NCI-H1417 treated with DMSO at 0.1 percent for 48 hours (cell line): ENCODE measurements at places on chromosomes 11 and 22.

GRCh38 chr11:120128392-120129119 is 9.4 kb downstream of the TRIM29 start:
- DNase-seq = no peak

DNA sequence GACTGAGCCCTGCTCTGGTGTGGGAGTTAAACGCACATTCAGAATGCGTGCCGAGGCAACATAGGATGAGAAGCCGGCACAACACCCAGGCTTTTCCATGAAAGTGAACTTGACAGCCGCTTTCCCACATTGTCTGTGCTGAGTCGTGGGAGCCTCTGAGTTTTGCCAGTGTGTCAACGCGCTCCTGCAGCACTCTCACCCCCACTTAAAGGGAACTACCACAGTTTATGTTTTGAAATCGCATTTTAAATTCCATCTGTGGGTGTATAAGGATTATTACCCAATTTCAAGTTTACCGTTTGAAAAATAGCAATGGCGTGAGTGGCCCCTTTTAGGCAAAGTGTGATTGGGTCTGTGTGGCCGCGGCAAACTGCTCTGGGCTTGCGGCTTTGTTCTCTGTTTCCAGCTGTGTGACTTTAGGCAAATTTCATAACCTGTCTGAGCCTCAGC is 81.5 kb downstream of the FBLN1 start:
- DNase-seq = no peak

GRCh38 chr22:42326801-42327200 is 56.3 kb upstream of the TCF20 start:
- DNase-seq = no peak

- DNase-seq = no peak
Measured at GRCh38 chr22:29369460-29369859, 18.9 kb downstream of the AP1B1 start.

GRCh38 chr11:104090767-104091166 is 54.3 kb downstream of the DDI1 start:
- DNase-seq = no peak

DNA sequence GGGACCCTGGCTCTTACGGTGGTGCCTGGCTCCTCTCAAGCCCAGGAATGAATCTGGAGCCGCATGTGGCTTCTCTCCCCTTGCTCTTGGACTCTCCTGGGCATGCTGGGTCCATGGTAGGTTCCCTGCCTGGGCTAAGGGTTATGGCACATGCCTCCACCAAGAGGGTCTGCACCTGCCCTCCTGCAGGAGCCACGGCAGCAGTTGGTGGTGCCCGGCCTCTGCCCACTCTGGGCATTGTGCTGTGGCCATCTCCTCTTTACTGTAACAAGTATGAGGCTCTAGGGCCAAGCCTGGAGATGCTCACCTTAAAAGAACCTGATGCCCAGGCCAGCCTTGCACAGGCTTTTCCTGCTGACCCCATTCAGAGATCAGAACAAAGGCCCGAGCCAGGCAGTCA is 104.0 kb upstream of the PITPNB start:
- DNase-seq = no peak

GRCh38 chr22:31347251-31348008 is 1.3 kb upstream of the PATZ1 start:
- no peak for DNase-seq

DNA sequence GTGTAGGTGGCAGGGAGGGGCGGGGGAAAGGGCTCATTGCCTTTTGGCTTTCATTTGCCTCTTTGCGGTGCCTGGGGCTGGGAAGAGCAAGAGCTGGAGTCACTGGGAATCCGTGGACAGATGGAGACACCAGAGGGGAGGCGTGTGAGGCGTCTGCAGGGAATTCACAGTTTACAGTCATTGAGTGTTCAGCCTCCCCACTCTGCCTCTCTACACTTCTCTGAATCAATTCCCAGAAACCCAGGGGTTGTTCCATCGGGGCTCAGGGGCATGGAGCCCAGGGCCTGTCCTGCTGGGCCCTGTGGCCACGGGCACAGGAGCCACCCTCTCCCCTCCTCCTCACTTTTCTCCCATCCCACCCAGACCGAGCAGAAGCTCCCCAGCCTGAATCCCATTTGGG is 160.5 kb upstream of the NAV2 start:
- DNase-seq = no peak

DNA sequence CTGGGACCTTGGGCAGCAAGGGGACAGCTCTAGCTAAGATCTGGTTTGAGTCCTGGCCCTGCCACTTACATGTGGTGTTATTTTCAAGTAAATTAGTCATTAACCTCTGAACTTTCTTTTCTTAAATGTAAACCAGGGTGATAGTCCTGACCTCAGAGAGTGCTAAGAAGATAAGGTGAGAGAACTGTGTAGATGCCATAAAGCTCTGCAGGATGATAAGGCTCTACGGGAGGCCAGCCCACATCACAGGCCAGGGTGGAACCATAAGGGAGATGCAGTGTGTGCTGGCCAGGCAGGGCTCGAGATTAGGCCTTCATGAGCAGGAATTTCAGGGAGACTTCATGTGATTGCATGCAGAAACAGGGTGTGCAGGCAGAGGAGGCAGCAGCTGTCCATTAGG is 24.2 kb downstream of the NECTIN1 start:
- DNase-seq = no peak

DNA sequence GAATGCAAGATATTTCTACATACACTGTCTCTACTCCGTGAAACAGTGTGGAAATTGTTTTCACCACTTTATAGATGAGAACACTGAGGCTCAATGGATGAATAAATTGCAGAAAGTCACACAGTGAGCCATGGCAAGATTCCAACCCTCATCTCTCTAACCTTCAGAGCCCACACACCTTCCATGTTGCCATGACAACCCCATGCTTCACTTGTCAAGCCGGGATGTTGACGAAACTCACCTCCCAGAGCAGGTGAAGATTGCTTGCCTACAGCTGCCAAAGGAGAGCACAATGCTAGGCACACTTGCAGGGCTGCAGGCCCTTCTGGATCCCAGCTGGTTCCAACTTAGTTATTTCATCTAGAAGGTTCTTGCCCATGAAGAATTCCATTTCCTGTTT is 71.4 kb upstream of the SEZ6L start:
- DNase-seq = no peak

DNA sequence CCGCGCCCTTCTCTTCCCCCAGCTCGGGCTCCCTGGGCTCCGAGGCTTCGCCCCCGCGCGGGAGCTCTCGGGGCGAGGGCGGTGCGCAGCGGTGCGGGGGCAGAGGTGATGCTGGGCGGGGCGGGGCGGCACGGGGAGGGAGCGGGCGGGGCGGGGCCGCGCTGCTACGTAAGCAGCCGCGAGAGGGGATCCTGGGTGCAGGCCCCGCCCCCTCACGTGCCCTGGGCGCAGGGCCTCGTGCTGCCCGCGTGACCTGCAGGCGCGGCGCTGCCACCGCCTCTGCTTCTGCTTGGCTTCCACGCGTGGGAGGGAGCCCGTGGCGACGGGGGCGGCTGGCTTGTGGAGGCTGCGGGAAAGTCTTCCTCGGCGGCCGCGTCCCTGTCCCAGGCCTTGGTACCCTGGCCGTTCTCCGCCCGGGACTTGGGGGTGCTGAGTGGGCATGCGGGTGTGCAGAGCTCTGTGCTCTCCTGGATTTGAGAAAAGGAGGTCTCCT is 132.6 kb upstream of the HSD17B12 start:
- no peak for DNase-seq

GRCh38 chr11:132851247-132851646 is 681.1 kb downstream of the OPCML start:
- DNase-seq = no peak
